Right renal pelvis (tissue), 4 donors: ENCODE measurements at places on chromosomes 7 and 10.

DNA sequence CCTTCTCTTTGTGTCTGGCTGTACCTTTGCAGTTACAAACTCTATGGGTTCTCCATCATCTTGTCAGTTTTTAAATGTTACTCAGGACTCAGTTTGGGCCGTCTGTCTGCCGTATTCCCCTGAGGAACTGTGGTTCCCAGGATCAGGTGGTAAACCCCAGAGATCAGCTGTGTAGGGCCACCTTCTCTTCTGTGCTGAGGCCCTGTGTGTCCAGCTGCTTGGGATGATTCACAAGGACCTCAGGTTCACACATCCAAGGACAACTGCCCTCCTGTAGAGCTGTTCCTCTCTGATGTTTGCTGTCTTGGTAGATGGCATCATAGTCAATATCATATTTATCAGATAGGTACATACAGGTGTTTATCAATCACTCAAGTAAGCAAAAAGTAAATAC, 24.5 kb downstream of the CUL1 start:
- no peak for DNase-seq

- no peak for DNase-seq
Observed at GRCh38 chr10:127398140-127398970, 150.8 kb upstream of the NPS start.

- no peak for DNase-seq
Observed at GRCh38 chr10:80530816-80531215, 6.9 kb upstream of the SH2D4B start.

- DNase-seq: no peak
Observed at GRCh38 chr7:32293833-32294232, 196.3 kb downstream of the LSM5 start.

DNA sequence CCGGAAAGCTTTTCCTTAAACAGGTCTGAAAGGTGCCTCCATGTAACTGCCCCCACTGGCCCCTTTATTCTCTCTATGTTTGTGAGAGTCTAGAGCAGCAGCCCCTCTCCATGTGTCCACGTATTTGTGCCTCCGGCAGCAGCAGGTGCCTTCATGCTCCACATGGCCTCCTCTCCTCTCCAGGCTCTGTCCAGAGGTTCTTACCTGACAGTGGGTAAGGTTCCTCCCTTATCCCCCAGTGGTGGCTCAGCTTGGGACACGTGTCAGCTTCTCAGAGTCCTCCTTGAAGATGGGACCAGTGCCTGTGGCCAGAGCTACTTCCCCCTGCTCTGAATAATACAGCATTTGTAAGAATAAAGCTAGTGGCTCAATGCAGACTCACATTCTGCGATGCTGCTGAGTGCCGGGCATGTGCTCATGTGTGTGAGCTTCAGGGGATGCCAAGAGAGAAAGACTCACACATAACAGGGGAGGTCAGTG, 7.9 kb downstream of the CALML3 start:
- no peak for DNase-seq

GRCh38 chr10:125121003-125121402, 39.4 kb downstream of the CTBP2 start:
- no peak for DNase-seq

- DNase-seq: no peak
Observed at GRCh38 chr7:147012666-147013065, 896.1 kb downstream of the CNTNAP2 start.

DNA sequence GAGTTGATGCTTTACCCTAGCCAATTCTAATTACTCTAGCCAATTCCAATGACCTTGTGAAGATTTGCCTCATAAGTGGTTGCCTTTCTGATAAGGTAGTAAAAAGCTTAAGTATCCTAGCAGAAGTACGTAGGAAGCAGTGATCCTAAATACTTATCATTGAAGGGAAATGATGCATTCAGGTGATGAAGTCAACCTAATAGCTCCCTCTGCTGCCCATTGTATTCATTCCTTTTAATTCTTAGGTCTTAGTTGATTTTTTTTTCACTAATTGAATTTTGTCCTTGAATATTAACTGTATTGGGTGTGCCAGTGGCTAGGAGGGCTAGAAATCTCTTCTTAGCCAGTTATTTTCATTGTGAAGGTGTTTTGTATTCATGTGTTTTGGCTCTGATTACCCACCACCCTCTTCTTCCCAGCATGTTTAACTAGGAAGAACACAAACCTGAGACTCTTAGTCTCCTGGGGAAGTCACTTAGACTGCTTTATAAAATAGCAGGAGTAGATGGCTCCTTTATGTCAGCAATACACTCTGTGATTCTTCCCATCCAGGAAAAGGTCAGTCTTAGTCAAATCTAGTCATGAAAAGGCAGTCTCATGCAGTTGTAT, 46.3 kb downstream of the PLEKHA8 start:
- no peak for DNase-seq

DNA sequence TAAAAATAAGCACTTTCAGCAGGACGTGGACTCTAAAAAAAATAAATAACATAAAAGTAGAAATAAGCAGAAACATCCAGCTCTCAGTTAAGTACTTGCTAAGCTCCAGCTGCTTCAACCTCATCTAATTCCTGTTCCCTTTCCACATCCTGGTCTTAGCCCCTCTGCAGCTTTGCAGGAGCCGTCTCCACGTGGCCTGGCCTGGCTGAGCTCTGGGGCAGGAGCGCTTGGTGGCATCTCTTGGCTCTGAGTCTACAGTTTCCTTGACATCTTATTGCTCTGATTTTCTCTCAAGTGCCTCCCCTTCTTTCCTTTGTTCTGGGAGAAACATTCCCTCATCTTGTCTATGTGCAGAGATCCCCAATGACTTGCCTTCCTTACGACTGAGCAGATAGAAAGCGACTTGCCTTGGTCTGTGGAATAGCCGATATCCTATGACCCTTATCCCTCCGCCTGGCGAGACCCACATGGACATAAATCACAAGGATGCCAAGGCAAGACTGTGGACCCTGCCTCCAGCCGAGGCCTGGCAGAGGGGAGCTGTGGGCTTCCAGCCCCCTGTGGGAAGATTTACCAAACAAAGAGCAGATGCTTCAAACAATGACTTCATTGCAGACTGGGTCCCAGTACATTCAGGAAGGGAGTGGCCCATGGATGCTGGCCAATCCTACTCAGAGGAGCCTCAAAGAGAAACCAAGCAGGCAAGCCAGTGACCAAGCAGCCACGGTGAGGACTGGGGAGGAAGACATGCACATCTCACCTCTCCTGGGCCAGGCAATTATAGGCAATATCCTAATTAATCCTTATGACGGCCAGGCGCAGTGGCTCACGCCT, 61.9 kb downstream of the SPOCK2 start:
- DNase-seq: no peak

DNA sequence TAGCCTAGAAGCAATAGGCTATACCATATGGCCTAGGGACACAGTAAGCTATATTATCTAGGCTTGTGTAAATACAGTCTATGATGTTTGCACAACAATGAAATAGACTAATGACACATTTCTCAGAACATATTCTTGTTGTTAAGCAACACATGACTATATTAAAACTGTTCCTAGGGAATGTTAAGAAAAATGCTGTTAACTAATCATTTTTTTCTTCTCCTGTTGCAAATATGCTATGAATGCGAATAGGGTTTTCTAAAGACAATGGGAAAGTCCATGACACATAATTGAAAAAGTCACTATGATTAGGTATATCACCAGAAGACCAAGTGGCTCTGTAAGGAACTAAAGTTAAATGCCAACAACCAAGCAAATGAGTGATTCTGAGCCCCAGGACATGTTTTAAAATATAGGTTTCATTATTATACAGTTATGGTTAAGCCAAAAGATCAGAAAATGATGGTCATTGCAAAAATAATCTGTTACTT, 454.0 kb upstream of the SORCS1 start:
- DNase-seq: no peak

- DNase-seq: no peak
Observed at GRCh38 chr7:19852192-19852591, 78.8 kb upstream of the TMEM196 start.

DNA sequence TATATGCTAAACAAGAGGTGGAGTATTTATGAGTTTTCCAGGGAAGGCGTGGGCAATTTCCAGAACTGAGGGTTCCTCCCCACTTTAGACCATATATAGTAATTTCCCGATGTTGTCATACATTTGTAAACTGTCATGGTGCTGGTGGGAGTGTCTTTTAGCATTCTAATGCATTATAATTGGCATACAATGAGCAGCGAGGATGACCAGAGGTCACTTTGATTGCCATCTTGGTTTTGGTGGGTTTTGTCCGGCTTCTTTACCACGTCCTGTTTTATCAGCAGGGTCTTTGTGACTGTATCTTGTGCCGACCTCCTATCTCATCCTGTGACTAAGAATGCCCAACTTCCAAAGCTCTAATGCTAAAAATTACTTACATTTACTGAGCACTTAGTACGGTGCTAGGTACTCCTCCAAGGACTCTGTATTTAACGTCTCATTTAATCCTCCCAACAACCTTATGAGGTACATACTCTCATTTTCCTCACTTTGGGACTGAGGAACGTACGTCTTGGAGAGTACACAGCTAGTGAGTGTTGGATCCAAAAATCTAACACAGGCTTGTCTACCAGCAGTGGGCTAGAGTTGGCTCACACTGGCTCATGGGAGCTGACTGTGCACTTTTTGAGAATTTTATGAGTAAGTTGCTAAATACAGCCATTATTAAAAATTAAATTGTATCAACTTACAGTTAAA, 144.8 kb upstream of the NEBL start:
- DNase-seq: no peak

DNA sequence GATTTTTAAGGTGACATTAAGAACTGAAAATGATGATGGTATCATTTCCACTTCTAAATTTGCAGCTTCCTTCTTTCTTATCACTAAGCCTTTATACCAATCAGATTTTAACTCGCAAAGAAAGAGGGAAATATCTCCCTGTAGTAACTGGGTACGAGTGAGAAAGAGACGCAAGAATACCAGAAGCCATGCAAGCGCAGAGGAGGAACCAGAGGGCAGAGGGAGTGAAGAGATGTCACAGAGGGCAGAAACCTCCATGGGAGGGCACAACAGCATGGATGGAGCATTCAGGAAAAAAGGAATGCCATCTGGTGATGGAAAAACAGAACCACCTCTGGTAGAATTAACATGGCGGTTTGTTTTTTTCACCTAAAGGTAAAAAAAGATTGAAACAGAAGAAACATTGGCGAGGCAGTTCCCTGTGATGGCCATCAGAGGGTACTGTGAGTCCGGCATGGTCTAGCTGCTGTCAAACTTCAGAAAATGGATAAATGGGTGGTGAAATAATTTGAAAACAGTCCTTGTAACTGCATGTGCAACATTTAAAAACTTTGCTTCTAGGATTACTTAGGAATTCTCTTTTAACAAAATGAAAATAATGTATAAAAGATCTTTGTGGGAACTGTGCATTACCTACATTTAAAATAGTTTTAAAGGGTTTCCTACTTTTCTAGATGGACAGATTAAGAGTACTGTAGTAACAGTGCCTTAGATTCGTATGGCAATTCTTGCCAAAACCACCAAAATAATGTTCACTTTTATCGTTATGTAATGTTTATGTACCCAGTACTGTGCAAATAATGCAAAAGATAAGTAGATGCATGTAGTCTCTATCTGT, 91.8 kb downstream of the ARHGAP12 start:
- no peak for DNase-seq

DNA sequence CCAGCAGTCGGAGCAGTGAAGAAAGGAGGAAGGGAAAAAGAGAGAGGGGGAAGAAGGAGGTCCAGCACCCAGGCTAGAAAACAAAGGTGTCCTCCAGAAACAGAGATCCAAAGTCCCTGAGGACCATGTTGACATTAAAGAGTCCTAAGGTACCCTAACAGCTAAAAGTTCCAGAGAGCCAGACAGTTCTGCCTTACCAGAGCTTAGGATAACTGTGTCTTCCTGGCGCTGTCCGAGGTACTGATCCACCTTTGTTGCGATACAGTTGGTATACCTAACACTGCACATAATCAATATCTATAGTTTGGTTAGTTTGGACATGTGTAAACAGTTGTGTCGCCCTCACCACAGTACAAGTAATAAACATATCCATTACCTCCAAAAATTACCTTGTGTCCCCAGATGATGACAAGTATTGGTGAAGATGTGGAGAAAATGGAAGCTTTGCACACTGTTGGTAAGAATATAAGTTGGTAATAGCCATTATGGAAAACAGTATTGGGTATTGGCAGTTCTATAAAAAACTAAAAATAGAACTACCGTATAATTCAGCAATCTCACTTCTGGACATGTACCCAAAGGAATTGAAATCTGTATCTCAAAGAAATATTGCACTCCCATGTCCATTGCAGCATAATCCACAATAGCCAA, 59.8 kb downstream of the GRID1 start:
- peak; percentile 13 for DNase-seq

GRCh38 chr7:36928311-36928710, 204.0 kb upstream of the AOAH start:
- DNase-seq: no peak

DNA sequence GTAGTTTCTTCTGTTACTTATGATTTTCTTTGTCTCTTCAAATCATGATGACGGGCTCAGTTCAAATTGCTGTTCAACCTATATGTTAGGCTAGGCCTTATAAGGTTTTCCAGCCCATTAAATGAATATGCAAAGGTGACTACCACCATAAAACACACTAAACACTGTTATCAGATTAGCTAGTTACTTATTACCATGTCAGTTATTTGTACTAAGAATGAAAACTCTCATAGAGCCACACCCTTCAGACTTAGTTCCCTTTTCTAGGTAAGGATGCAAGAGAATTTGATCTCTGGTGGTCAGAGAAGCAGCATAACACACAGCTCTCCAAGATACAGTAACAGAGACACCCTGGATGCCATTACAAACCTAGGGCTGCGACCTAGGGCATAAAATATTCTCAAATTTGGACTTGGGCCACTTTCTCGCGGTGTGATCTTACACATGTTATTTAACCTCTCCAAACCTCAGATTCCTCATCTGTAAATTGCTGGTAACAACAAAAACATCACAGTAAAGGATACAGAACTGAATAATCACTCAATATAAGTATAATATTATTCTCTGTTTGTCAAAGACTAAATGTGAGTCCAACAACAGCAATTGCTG, 35.6 kb downstream of the ANKMY2 start:
- DNase-seq: no peak

DNA sequence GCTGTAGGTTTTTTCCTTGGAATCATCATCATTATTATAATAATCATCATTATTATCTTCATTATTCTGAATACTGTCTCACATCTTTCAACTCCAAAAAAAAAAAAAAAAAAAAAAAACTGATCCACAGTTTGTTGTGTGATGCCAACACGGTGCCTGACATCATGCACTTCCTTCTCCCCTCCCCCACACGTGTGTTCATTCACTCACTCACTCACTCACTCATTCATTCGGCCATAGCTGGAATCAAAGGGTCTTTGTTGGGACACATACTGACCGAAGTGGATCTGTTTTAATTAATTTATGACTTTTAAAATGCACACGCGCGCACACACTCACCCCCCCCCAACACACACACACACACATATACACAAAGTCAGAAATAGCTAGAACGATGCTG, 177.8 kb downstream of the PIP4K2A start:
- DNase-seq: no peak

GRCh38 chr7:155477476-155477875, 19.5 kb downstream of the EN2 start:
- DNase-seq: no peak

- DNase-seq: no peak
Observed at GRCh38 chr7:103637726-103638125, 191.7 kb upstream of the SLC26A5 start.

GRCh38 chr7:28356619-28357018, 55.7 kb upstream of the CREB5 start:
- no peak for DNase-seq

GRCh38 chr10:112383325-112383724, 9.4 kb downstream of the ACSL5 start:
- DNase-seq: no peak
